Fibroblast of skin of right biceps (primary cell): ENCODE measurements at places on chromosomes 12 and 14.

GRCh38 chr12:116372815-116373214, 95.3 kb upstream of the MED13L start:
- peak; percentile 70 for DNase-seq

- no peak for DNase-seq
Observed at GRCh38 chr12:116736962-116737773, 701 bp downstream of the SPRING1 start.

GRCh38 chr14:67429510-67430205, 17.7 kb upstream of the PLEK2 start:
- peak; percentile 41 for DNase-seq

- DNase-seq, result no peak
Observed at GRCh38 chr14:72651714-72652113, 242.2 kb downstream of the DPF3 start.

DNA sequence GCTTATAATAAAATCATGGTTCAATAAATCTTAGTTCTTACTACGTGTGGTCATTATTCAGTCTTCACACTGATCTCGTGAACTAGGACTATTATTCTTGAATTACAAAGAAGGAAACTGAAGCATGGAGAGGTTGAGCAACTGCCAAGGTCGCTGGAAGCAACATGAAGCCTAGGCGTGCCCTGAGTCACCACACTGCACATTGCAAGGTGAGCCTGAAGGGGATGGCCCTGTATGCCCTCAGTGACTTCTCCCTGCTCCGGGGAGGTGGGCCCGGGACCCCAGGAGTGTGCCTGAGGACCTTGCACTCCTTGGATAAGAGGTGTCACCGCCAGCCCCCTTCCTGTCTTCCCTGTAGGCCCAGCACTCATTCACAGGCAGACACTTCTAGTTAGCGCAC, 161.6 kb downstream of the CACNA1C start:
- no peak for DNase-seq

DNA sequence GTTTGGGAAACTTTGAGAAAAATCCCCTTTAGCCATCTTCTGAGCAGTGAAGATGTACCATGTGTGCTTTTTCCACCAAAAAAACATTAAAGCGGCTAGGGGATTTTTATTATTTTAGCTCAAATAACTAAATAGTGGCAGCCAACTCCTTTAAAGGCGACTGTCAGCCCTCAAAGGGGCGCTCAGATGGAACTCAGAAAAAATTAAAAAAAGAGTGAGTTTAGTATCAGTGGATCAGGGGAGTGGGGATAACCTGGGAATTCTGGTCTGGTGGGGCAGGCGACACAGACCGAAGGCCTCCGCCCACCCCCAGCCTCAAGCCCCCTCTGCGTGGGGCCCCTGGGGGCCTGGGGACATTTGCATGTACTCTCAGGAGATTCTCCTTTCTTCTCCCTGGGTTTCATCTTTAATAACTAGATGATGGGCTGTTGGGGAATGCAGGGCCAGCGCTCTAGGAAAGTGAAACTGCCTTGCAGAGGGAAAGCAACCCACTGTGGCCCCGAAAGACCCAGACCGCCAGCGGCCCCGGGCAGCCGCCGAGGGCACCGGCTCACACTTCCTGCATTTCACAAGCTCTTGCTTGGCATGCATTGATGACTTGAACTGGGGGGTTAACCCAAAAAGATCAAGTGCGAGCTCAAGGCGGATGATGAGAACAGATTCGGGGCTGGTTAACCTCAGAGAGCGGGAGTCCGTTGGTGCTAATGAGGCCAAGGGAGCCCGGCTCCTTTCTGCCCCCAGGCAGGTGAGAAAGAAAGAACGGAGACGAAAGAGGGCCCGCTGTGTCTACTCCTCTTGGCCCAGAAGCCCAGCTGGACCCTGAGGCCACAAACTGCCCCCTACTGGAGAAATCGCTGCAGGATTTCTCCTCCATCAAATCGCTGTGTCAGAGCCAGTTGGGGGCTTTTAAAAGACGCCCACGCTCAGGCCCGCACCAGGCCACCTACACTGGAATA, 7.3 kb upstream of the BATF start:
- DNase-seq, result no peak

GRCh38 chr14:95190346-95190840, 33.1 kb upstream of the DICER1 start:
- no peak for DNase-seq

GRCh38 chr12:127640181-127640886, 626.6 kb upstream of the TMEM132C start:
- peak; percentile 94 for DNase-seq

DNA sequence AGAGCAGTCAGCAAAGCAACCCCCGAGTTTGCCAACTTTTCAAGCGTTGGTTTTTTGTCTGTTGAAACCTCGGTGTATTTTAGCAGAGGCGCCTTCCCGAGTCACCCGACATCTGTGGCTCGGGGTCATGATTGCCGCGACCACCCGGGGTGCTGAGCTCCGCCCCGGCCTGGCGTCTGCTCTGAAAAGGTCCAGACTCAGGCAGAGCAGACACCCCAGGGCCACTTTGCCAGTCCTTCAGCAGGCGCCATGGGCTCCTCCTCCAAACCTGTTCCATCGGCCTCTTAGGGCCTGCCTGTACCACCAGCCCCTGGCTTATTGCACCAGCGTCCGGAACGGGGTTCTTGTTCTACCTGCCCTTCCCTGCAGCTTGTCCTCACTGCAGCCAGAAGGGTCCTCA, 19.1 kb downstream of the ANKRD9 start:
- no peak for DNase-seq

DNA sequence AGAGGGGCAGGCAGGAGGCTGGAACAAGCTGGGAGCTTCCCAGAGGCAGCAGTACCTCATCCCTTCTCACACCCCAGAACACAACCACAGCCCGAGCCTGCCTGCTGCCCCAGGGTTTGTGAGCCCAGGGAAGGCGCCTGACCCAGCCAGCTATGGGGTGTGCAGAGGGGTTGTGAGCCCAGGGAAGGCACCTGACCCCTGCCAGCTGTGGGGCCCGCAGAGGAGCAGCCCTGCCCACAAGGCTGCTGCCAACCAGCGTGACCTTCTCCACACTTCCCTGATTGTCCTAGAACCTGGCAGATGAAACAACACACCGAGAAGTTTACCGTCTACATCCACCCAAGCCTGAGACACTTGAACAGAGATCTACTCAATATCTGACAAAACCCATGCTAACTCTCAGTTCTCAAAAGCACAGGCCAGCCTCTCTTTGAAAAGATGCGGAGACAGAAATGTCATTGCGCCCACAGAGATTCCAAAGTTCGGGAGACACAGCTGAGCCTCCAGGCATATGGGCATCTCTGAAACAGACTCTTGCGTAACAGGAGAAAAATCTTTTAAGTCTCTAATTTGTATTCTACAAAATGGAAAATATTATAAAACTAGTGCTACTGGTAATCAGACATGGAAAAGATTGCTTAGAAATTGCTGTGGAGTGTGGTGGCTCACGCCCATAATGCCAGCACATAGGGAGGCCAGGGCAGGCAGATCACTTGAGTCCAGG, 47.3 kb downstream of the SFSWAP start:
- DNase-seq, result no peak

- no peak for DNase-seq
Observed at GRCh38 chr12:43331935-43332334, 220.1 kb downstream of the ADAMTS20 start.

DNA sequence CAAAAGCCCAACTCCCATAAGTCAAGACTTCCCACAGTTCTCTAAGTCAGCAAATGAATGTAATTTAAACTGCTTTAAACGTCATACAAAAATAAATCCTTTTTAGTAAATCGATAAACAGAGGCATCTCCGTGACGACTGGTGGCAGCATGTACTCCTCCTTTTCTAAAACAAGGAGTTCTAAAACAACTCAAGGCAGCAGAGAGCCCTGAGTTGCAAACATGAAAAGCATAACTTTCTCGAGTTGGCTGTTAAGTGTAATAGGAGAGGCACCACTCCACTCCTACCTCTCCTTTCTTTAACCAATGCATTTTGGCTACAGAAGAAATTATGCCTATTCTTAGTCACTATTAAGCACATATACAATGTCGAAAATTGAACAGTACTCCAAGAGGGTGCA, 22.0 kb downstream of the LTBR start:
- no peak for DNase-seq

DNA sequence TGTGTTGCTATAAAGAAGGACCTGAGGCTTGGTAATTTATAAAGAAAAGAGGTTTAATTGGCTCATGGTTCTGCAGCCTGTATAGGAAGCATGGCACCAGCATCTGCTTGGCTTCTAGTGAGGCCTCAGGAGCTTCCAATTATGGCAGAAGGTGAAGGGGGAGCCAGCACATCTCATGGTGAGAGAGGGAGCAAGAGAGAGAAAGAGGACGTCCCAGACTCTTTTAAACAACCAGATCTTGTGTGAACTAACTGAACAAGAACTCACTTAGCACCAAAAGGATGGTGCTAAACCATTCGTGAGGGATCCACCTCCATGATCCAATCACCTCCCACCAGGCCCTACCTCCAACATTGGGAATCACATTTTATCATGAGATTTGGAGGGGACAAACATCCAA, 6.1 kb upstream of the SNAPC1 start:
- no peak for DNase-seq

GRCh38 chr14:89112720-89113119, 288.3 kb downstream of the TTC8 start:
- no peak for DNase-seq

DNA sequence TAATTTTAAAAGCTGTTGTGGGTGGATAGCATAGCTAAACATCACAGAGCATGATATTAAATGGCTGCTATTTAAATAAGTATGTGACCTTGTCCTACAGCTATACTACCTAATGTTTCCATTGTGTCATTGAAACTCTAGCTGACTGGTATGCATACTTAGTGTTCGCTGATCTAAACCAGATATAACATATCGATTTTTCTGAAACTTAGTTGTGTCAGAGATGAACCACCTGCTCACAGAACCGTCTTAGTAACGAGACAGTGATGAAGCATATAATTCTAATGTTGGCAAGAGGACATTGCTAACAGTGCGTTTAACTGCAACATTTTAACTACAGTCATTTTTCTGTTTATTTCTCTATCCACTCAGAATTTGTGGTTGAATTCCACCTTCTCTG, 36.1 kb upstream of the NUAK1 start:
- DNase-seq, result no peak

DNA sequence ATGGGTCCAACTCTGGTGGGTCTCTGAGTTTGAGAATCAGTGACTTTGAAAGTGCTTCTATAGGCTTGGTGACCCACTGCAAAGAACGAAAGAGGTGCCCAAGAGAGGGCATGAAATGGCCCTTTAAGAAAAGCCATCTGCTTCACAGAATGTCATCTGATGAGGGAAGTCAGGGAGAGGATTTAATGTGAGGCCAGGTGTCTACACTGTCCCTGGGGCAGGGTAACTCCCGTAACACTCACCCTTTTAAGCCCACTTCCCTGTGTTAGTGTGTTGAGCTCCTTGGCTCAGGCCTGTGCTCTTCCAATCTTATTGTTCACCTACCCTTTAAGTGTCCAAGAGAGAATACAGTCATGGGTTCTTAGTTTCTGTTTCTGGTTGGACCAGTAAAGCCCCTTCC, 16.4 kb upstream of the SRSF5 start:
- no peak for DNase-seq

GRCh38 chr12:10213168-10214135, 775 bp downstream of the GABARAPL1 start:
- peak; percentile 78 for DNase-seq

DNA sequence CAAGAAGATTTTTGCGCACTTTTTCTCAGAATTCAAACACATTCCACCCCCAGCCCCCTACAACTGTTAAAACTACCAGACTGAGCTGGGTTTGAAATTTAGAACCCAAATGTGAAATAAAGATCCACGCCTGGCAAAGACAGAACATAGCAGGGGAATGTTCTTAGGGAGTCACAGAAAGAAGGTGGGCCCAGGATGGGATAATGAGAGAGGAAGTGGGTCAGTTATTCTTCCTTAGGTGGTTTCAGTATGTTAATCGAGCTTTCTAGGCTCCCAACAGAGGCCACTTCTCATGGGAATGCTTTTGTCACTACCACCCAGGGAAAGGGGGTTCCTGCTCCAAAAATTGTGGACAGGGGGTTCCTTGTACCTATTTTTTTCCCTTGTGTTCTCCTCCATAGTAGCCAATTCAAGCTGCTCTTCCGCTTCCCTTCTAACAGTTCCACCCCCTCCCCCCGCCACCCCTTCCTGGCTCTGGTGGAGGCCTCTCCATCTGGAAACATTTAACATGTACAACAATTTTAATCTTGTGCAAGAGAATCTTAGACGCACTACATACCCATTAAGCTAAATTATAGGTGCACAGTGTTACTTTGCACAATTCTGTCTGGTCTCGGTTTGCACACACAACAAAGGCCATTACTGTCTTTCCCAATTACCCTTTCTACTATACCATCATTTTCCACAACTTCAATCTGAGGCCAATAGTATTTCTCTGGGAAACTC, 218.1 kb downstream of the MON2 start:
- peak; percentile 95 for DNase-seq

DNA sequence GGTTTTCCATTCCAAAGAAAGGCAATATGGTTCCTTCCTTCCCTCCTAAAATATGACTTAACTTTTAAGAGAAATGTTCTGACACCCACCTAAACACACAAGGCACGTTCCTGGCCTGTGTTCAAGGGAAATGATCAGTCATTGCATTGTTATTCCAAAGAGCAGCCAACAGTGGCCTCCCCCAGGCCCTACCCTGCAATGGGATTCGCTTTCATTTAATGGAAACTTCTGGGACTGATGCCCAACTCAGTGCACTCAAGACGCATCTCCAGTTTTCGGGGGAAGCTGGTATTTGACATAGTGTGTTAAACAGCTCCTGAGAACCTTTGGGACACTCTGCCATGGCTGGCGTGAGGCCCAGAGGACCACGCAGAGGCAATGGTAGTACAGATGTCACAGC, 65.9 kb downstream of the DDX51 start:
- peak; percentile 91 for DNase-seq

DNA sequence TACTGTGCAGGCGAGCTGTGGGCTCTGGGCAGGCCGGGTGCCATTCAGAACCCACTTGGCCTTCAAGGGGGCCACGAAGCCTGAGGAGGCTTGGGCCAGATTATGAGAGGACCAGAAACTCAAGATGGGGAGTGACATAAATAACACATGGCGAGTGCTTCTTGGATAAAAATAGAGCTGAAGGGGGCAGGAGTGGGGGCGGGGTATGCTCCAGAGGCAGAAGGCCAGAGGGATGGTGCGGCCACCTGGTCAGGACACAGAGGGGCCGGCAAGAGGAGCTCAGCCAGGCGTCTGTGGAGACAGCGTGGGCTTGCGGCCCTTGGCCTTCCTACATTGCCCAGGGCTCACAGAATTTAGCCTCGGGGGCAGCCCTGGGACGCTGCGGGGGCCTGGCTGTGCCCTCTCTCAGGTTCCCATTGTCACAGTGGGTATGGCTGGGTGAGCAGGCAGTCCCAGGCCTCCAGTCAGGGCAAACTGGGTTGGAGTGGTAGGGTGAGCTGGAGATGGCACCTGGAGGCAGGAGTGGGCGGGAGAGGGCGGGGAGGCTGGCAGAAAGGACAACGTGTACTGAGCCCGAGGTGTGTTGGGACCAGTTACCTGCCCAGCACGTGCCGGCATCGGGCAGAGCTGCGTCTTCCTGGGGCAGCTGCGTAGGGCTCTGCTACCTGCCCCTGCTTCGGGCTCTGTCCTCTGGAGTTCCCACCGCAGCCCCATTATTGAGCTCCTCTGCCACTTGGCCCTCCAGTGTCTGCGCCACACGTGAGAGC, 7.4 kb upstream of the SLC25A29 start:
- no peak for DNase-seq
